B cell (primary cell): ENCODE measurements at places on chromosomes 1 and 21.

DNA sequence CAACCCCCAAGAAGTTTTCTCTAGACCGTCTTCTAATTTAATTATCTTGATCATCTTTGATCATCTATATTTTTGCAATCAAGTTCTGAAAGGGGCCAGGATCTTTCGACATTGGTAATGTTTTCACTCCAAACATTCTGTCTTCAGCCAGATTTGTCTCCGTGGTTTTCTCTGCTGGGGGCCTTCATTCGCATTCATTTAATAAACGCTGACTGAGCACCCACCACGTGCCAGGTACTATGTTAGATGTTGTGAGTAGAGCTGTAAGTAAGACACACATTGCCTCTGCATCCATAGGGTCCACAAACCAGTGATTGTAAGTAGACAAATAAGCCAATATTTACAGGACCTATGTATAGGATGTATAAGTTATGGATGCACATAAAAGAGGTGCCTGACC lies 134.5 kb upstream of the MROH9 start:
- no peak for DNase-seq

GRCh38 chr21:36948686-36949085 lies 17.8 kb downstream of the HLCS start:
- no peak for DNase-seq

GRCh38 chr1:17128361-17128760 lies 9.1 kb upstream of the PADI2 start:
- DNase-seq, result peak; percentile 58

- DNase-seq, result peak; percentile 54
These were observed at the start of gene OLFML3 for GRCh38 chr1:113978863-113979702. Gene OLFML3 (plus strand): TSS chr1:113979474. CDS start chr1:113979517, 43 bp downstream.

GRCh38 chr21:15742694-15743093 lies 12.9 kb downstream of the USP25 start:
- no peak for DNase-seq

- no peak for DNase-seq
These were observed 801 bp upstream of the GORAB start for GRCh38 chr1:170530972-170531757.

- no peak for DNase-seq
These were observed 187.6 kb downstream of the MATN1 start for GRCh38 chr1:30535595-30536325.

- no peak for DNase-seq
These were observed 3.8 kb downstream of the OR10K2 start for GRCh38 chr1:158422212-158422611.

DNA sequence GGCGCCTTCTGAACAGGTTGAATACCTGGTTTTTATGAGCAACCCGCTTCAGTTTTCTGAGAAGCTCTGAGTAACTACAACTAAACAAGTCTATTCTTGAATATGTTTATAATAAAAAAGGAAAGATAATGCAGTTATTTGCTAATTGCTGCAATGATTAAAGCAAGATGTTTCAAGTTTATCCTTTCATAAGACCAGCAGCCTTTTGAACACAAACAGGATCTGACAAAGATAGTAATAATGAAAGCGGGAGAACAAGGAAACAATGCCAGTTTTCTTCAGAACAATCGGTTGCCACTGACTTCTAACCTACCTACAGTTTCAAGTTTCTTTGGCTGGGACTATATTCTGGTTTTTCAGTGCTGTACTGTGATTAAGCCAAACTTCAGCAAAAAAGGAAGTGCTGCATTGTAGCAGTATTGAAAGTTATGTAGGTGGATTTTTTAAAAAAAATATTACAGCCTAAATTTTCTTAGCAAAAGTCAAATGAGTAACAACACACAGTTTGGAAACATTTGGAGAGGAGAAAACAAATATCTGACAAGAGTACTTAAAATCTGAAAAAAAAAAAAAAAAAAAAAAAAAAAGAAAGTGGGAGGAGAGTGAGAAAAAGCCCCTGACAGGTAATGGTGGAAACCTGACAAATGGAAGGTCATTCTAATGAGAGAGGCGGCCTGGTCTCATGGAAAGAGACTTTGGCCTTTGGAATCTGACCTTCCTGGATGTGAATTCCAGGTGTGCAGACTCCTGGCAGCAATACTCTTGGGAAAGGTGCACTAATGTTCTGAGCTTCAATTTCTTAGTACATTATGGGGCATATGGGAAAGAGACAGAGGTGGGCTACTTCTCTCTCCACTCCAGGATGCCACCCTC lies 11.4 kb downstream of the KCNJ15 start:
- no peak for DNase-seq

GRCh38 chr1:153023109-153023508 lies 7.9 kb upstream of the SPRR1B start:
- no peak for DNase-seq

- no peak for DNase-seq
These were observed 59.7 kb downstream of the DESI2 start for GRCh38 chr1:244712669-244713068.

- DNase-seq, result no peak
These were observed 11.2 kb downstream of the S100A10 start for GRCh38 chr1:151982300-151983005.

DNA sequence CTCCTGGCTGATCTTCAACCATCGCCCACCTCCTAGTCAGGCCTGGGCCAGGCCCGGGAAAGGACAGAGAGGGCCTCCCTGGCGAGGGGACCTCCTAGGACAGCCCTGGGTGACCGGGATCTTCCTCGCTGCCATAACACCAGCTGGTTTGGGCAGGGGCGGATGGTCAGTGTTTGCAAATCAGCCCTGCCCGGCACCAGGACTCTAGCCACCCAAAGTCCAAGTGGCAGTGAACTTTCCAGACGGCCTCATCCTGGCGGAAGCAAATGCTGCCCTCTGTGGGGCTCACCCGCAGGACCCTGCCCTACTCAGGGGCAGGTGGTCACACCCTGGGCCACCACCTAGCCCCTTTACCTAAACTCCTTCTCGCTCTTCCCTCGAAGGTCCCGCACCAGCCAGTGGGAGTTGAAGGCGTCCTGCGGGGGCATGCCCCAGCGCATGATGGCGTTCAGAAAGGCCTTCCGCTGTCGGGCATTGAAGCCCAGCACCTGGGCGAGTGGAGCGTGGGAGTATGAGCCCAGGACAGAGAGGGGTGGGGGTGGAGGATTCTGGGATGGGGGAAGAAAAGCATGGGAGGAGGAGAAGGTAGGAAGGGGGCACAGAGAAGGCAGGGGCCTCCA lies 55.3 kb downstream of the CHD5 start:
- DNase-seq, result no peak

GRCh38 chr21:42164064-42164789 lies 54.7 kb upstream of the ABCG1 start:
- DNase-seq, result peak; percentile 73

GRCh38 chr1:39110325-39110851 lies 84.2 kb downstream of the NDUFS5 start:
- no peak for DNase-seq

- peak; percentile 4 for DNase-seq
These were observed 42.1 kb downstream of the CAMSAP2 start for GRCh38 chr1:200780545-200781369.

DNA sequence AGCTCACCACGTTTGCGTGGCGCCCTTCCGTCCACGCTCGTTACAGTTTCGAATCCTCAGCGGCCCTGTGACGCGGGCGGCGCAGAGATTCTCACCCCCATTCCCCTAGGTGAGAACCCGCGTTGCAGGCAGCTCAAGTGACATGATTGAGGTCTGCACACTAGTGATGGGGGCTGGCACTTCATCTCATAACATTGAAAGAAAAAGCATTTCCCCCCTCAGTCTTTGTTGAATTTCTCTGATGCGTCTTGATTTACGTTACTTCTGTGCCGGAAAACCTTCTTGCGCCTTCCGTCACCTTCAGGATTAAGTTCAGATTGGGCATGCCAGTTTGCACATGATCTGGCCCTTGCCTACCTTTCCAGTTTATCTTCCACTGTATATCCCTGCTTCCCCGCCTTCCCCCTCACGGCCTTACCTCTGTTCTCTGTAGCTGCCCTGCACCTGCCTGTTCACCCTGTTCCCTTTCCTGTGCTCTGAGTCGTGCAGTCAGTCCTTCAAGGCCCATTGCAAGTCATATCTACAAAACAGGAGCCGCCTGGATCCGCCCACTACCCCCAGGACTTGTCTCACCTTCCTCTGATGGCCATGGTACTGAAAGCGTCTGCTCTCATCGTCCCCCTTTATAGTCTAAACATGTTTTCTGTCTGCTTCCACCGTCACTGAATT lies 1.1 kb downstream of the CTPS1 start:
- DNase-seq, result no peak

DNA sequence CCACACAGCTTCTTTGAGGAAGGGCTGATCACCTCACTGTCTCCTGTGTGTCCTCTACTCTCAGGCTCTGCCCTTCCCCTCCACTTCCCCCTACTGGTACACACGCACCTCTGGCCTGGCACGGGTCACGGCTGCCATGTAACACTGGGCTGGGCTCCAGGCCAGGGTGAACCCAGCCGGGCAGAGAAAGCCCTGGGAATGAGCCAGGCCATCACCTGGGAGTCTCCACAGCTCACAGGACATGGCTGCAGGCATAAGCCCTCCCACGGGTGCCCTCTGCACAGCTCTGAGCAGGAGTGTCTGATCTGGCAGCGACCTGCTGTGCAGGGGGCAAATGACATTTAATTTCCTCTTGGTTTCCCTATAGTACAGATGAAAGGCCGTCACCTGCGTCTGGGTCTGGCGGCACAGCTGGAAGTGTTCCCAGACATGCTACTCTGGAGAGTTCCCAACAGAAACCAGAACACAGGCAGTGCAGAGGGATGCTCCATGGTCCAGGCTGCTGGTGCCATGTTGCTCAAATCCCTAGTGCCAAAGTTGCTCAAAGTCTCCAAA lies 61.2 kb downstream of the ERI3 start:
- no peak for DNase-seq

GRCh38 chr1:70840260-70840953 lies 207.2 kb downstream of the PTGER3 start:
- DNase-seq, result no peak

GRCh38 chr1:30778154-30778978 lies 20.8 kb upstream of the LAPTM5 start:
- no peak for DNase-seq

DNA sequence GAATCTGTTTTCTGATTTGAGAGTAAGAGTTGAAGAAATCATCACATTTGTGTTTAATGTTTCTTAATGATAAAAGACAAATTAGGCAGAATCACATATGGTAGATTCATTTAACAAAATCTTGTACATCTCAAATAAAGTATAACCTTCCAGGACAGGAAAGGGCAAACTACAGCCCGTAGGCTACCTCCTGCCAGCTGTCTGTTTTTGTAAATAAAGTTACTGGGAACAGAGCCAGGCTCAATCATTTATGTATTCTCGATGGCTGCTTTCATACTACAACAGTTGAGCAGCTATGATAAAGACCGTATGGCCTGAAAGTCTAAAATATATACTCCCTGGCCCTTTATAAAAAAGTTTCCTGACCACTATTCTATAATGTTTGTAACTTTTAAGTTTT lies 204.1 kb downstream of the COL24A1 start:
- DNase-seq, result no peak

DNA sequence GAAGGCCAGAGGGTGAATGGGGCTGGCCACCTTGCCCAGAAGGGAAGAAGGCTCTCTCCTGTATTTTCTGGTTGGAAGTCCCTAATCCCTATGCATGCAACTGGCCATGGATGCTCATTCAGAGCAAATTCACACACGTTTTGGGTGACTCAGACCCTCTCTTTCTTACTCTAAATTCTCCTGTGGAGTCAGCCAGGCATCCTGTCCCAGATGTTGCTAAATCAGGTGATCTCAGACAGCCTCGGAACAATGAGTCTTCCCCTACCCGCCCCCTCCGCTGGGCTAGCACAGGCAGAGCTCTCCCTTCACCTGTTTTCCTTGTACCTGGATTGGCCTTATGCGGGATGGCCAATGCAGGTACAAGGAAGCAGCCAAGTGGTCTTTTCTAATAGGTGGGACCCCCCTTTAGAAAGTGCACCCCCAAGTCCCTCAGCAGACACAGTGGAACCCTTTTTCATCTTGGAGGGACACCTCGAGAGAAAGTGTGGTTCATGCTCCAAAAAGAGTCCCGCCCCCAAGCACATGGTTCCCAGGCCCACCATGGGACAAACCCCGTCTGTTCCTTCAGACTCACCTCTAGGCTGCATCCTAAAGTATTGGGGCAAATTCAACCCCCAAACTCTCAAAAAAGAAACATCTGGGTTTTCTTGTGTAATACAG lies 8.6 kb downstream of the S100A6 start:
- no peak for DNase-seq

- DNase-seq, result no peak
These were observed 131.2 kb downstream of the TRABD2B start for GRCh38 chr1:47865881-47866535.

DNA sequence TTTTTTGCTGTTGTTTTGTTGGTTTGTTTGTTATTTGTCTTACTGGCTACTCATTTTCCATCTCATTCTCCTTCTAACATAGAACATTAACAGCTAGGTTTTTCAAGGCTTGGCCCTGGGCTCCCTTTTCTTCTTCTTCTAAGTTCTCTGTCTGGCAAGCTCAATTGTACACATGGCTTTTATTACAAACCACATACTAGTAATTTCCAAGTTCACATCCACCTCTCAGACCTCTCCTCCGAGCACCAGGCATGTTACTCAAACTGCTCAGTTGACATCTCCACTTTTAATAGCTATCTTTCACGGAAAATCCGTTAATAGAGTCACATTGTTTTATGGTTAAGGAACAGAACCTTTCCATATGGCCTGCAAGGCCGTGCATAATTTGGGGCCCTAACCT lies 736.9 kb upstream of the ADAMTS5 start:
- DNase-seq, result no peak

DNA sequence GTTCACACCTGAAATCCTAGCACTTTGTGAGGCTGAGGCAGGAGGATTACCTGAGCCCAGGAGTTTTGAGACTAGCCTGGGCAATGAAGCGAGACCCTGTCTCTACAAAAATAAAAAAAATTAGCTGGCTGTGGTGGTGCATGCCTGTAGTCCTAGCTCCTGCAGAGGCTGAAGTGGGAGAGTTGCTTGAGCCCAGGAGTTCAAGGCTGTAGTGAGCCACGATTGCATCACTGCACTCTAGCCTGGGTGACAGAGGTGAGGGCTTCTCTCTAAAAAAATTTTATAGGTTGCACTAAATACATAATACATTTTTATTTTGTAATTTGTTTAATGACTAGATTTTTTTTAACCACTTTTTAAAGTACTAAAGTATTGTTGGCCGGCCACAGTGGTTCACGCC lies 6.1 kb downstream of the PARK7 start:
- DNase-seq, result no peak

- DNase-seq, result no peak
These were observed 20.2 kb upstream of the ZNF436 start for GRCh38 chr1:23389837-23390321.
